ENCODE measurements at places on chromosomes 16 and 17.
A peak's percentile ranks its signal among the peaks of the same experiment; 100 is the strongest.

GRCh38 chr16:74743045-74743667, 31.5 kb downstream of the FA2H start:
- ATAC-seq = no peak

DNA sequence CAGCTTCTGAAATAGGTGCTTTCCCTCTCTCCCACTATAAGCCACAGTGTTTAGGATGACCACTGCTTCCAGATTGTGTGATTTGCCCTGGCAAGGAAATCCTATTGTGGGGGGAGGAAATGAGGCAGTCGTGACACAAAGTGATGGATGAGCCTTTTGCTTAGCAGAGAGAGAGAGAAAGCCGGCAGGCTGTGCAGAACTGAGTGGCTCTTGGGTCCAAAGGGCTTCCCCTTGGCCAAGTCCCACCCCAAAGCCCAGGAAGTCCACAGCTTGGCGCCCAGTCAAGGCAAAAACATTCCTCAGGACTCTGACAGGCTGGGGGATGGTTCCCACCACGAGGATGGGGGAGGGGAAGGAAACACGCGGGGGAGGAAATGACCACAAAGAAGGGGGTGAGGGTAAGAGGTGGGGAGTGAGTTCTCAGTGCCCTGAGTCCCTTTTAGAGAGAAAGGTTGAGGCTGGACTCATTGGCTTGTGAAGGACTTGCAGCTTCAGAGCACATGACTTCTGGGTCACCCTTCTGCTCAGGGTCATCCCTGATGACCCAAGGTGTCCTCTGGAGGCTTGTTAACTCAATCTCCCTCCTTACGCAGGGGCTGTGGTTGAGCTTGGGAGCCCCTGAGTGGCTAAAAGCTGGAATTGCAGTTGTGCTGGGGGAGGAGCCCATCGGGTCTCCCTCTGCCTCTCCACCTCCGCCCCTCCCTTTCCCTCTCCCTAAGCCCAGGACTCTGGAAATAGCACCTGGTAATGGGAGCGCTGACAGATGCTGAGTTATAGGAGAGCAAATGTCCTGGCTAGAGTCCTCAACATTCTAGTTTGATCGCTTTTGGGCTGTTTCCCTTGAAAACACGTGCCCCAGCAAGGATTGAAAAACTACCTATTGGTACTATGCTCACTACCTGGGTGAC, 10.3 kb upstream of the MSL1 start:
- peak; percentile 80 for ATAC-seq

GRCh38 chr16:68590201-68590994, 51.3 kb downstream of the ZFP90 start:
- peak; percentile 72 for ATAC-seq

DNA sequence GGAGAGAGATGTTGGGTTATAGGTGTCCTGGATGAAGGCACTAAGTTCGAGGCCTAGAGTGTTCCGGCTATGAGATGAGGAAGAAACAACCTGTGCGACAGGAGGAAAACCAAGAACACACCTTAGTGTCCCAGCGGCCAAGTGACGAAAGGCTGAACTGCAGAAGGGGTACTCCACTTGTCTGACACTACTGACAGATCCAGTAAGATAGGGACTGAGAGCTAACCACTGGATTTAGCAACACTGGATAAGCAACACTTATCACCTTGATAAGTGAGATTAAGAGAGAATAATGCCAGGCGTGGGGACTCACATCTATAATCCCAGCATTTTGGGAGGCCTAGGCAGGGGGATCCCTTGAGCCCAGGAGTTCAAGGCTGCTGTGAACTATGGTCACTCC, 7.1 kb downstream of the XPO6 start:
- ATAC-seq = no peak

- no peak for ATAC-seq
Observed at GRCh38 chr17:48597778-48598631, 4.4 kb upstream of the HOXB5 start.

DNA sequence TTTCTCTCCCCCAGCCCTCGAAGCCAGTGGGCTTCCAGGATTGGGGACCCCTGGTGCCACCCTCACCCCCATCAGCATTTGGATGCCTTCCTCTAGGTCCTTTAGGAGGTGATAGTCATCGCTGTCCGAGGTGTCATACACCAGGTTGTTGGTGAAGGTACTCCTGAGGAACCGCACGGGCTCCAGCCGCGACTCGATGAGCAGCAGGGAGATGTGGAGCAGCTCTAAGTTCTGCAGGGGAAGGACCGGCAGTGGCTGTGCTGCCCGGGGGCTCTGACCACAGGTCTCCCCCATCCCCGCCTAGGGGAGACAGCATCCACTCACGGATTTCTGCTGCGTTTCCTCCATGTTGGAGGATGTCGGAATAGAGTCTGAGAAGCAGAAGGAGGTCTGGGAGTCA, 962 bp downstream of the CSHL1 start:
- ATAC-seq = no peak

DNA sequence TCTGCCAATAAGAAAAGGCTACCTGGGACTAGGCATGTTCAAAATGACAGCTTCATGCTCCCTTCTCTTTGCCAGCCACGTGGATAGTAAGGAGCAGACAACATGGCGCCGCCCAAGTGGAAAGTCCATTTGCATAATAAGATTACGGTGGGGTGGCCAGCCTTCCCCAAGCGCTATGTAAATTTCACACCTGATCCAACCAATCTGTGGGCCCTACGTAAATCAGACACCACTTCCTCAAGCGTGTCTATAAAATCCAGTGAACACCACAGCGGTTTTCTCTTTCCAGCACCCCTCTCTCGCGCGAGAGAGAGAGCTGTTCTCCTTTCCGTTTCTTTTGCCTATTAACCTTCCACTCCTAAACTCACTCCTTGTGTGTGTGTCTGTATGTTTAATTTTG, 140.3 kb upstream of the ERCC4 start:
- ATAC-seq = no peak

- no peak for ATAC-seq
Observed at GRCh38 chr16:12166271-12166670, 189.7 kb downstream of the SNX29 start.

GRCh38 chr17:33596899-33597298, 303.8 kb upstream of the ASIC2 start:
- ATAC-seq = no peak

GRCh38 chr17:58693751-58694150, 1.3 kb downstream of the RAD51C start:
- no peak for ATAC-seq

GRCh38 chr16:76483307-76483909, 206.2 kb downstream of the CNTNAP4 start:
- no peak for ATAC-seq

DNA sequence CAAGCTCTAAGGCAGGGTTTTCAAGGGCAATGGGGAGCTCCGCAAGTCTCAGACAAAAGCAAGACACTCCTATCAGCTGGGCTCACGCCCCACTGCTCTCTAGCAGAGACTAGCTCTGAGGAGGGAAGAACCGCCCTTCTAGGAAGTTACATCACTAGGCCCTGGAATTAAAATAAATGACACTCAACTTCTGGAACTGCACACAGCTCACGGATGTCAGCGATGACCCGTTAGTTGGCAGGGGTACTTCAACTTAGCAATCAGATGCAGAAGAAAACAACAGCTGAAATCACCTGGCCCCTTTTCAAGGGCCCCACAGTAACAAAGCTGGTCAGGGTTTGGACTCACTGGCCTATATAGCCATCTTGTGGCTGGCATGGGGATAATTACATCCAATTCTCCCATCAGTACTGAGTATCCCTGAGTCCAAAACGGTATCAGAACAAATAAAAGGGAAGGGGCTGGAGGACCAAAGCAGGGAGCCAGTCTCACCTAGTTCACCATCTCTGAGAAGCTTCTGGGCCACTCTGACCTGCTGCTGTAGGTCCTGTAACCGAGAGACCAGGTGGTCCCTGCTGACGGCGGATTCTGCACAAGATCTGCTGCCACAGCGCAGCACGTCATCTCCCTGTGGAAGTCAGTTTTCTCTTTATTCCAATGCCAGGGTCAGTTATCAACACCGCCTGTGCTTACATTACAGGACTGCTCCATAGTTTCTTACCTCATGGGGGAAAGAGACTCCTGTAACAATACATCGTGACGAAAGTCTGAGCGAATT, 22.2 kb downstream of the SERPINF1 start:
- ATAC-seq = peak; percentile 56

GRCh38 chr17:18159551-18160120, 24.0 kb upstream of the ALKBH5 start:
- peak; percentile 21 for ATAC-seq

DNA sequence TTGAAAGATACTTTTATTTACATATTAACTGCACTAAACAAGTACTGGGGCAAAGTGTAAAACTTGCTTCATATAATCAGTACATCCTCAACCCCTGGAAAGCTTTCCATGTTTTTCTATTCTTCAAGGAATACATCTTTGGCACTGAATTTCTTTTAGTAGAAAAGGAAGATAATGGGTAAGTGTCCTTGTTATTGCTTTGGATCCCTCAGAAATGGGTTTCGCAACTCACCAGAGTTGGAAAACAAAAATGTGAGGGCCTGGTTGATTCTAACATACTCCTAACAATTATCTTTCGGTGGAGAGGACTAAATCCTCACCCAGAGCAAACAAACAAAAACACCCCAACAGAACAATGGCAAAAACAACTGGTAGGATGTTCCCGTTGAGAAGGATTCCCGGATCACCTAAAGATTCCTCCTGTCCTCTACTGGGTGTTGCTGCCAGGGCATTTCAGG, 120.4 kb downstream of the PARN start:
- no peak for ATAC-seq

GRCh38 chr16:8572063-8572918, 18.0 kb downstream of the TMEM114 start:
- ATAC-seq = no peak

GRCh38 chr16:22092143-22092933, at the start of gene VWA3A:
VWA3A (plus strand) TSS chr16:22092541; CDS start chr16:22092638, 97 bp downstream.
- ATAC-seq = peak; percentile 62

DNA sequence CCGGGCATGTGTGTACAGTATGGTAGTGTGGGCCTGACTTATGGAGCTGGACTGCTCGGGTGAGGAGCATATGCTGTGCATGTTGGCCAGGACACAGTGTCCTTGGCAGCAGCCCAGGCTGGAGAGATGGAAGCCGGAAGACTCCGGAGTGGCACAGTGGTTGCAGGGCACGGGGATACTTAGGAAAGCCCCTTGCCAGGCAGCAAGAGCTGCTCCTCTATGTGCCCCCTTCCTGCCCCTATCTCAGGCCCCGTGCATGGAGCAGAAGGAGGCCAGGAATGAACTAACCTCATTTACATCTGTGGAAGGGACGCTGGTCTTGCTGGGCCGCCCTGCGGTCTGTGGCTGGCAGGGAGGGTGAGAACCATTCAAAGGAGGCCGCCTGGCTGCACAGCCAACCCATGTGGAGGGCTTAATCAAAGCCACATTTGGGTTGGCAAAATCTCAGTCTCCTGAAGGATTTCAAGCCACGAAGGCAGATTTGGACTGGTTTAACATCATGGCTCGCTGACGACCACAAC, 32.2 kb upstream of the RCVRN start:
- no peak for ATAC-seq

DNA sequence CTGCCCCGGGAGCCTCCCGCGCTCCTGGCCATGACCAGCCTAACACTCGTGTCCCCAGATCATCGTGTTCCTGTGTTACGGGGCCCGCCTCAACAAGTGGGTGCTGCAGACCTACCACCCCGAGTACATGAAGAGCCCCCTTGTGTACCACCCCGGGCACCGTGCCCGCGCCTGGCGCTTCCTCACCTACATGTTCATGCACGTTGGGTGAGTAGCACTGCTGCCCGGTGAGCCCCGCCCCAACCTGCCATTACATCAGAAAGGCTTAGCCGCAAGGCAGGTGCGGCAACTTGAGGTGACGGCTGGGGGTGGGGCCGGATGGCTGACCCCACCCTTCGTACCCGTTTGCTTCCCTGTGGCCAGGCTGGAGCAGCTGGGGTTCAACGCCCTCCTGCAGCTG, 1.4 kb downstream of the RHBDL1 start:
- no peak for ATAC-seq

GRCh38 chr17:55692276-55692675, 30.4 kb downstream of the TMEM100 start:
- no peak for ATAC-seq

DNA sequence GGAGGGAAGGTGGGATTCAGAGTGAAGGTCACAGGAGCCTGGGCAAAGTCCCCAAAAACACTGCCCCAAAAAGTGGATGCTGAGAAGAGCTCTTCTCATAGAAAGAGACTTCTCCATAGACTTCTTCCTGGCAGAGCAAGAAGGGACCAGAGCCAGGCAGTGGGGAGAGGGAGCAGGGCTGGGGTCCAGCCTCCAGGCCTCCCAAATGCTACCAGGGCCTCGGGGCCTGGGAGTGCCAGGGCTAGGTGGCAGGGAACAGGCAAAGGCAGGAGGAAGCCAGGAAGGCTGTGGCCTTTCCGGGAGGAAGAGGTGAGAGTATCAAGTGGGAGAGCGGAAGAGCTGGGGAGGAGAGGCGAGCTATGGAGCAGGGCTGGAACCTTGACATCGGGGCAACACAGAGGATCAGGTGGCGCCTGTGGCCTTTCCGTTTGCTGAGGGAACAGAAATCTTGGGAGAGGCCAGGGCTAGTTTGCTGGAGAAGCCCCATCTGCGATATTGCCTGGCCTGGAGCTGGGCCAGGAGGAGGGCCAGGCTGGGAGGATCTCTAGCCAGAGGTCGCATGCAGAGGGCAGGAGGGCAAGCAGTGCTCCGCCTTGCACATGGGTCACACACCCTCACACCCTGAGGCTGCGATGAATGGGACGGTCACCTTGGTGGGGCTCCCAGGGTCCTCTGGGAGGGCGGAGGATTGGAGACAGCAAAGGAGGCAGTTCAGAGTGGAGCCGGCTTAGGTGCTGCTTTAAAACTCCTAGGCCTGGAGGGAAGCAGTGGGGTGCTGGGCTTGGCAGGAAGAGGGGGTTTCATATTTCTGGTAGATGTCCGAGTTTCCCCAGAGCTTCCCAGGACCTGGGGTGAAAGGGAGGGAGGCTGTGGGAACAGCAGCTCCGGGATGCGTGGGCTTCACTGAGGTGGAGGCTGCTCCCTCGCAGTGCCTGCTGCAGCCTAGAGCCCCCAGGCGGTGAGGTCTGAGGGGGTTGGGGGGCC, 3.4 kb downstream of the SLC16A5 start:
- ATAC-seq = peak; percentile 7

DNA sequence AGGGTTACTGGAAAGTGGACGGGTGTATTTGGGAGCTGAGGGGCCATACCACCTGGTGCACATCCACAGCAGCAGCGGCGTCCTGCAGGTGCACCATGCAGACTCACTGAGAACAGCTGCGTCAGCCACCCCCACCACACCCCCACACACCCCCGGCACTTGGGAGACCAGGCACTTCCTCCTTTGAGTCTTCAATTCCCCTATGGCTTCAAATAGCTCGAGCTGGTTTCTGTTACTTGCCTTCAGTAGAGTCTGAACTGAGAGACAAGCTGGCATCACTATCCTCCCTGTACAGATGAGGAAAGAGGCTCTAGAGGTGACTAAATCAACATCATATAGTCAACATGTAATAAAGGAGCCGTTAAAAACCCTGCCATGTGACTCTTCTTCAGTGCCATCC, 15.4 kb downstream of the CUEDC1 start:
- no peak for ATAC-seq

DNA sequence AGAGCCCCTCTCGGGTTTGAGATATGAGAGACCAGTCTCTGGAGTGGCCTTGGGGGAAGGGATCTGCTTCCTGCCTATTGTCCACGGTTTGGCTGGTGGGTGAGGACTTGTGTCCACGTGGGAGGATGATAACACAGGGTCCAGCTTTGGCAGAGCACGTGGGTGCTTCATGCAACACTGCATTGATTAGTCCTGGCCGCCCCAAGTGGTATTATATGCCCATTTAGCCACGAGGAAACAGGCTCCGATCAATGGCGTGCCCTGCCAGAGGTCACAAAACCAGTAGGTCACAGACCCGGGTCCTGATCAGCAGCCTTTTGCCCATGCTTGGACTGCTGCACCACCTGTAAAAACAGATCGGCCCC, 141.6 kb downstream of the RGS9 start:
- peak; percentile 8 for ATAC-seq

- no peak for ATAC-seq
Observed at GRCh38 chr16:11236461-11237254, 19.3 kb downstream of the SOCS1 start.

Data from SK-N-SH treated with all-trans-retinoic acid at 6 μM for 48 hours (cell line).